ENCODE measurements at places on chromosomes 11 and 22.

- no peak for DNase-seq
Measured at GRCh38 chr11:1926156-1927025, 6.9 kb downstream of the TNNT3 start.

GRCh38 chr22:44453441-44454112, 44.5 kb downstream of the RTL6 start:
- DNase-seq, result no peak

GRCh38 chr11:18727479-18728236, 1.7 kb upstream of the IGSF22 start:
- no peak for DNase-seq

DNA sequence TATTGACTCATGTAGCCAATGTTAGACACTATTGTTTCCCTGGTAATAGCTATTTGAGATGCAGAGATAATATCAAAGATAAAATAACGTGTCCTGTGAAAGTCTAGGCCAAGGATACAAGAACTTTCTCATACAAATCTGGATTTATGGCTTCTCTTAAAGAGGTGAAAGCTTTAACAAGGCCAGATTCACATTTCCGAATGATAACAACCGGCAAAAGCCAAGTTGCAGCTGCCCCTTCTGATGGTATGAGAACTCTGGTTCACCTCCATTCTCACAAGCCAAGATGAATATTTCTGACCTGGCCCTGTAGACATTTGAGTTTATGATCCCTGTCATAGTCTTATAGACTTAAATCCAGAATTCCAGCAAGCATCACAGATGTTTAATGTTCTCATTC, 230.4 kb upstream of the ZC3H12C start:
- no peak for DNase-seq

DNA sequence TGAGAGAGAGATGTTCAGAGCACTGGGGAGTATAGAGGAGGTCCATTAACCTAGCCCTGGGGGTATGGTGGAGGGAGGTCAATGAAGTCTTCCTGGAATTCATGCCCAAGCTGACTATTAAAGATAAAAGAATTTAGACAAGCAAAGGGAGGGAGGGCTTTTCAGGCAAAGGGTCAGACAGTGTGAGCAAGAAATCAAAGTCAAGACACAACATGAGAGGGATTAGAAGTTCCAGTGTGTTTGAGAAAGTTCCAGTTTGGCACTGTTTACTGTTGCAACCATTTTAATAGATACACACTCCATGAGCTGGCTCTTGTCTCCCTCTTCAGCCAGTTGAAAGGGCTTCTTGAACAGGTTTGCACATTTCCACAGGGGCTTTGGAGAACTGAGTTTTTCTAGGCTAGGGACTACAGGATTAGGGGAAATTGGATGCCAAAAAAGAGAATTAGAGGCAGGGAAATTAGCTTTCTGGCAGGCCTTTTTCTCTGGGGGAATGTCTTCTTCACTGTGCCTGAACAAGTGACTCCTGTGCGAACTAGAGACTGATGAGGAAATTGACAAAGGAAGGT, 14.7 kb upstream of the NNMT start:
- no peak for DNase-seq

GRCh38 chr11:66561178-66561974, 7.0 kb downstream of the CTSF start:
- DNase-seq, result no peak

DNA sequence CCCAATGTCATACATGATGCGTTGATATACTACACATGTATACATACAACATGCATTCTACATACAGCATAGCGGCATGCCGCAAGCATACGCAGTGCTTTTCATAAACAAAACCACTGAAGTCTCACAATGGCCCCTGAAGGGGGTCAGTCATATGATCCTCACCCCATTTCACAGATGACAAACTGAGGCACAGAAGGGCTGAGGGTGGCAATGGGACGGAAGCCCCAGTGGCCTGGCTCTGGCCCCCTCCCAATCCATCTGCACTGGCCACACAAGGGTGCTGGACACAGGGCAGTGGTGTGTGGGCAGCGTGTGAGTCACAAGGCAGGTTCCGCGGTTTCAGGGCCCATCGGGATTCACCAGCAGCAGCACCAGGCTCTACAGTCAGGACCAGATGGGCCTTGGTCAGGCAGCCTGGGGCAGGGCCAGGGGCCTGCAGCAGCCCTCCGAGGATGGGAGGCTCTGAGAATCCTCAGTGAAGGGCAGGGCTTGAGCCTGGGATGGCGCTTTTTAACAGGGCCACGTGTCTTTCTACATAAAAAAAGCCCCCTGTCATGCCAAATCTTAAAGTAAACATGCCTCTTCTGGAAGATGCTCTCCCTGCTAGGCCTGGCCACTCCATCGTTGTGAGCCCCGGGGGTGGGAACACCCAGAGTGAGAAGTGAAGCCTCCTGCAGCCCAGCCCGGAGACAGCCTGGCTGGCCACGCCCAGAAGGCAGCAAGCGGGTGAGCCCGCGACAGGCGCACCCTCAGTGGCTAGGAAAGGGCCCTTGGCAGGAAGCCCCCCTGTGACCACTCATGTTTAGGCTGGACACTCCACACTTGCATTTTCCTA, 206.5 kb downstream of the CTTN start:
- no peak for DNase-seq

DNA sequence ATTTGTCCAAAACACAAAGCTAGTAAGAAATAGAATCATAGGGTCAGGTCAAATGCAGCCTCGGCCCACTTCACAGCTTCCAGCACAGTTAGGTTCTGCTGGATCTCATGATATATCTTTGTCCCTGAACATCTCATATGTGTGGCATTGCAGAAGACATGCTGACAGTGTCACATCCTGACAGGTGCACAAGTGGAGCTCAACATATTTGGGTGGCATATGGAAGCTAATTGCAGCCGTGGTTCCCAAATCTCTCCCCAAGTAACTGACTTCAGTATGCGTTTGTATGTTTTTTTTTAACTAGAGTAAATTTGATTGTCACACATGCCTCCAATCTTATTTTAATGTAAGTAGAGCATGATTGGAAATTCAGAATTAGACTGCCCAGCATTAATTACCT, 33.4 kb downstream of the NAV2 start:
- no peak for DNase-seq

DNA sequence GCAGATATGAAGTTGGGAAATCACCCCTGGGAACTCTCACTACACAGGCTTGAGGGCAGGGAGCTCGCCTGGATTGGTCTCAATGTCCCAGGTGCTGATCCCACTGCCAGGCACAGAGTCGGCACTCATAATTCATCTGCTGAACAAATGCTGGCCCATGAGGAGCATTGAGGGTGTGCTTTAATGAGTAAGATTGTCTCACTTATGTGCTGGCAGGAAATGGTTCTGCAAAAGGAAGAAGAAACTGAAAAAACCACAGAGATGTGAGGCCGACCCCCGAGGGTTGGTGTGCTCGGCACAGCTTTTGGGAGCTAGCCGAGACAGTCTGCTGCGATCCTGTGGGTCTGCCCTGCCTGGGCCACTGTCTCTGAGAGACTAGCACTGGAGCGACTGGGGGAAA, 9.4 kb downstream of the PLAAT2 start:
- no peak for DNase-seq
